Left forelimb (tissue), 1 donor: ENCODE measurements at places on chromosomes 16 and 17.

GRCh38 chr17:78357672-78358537 is 2.0 kb downstream of the SOCS3 start:
- peak; percentile 65 for DNase-seq

DNA sequence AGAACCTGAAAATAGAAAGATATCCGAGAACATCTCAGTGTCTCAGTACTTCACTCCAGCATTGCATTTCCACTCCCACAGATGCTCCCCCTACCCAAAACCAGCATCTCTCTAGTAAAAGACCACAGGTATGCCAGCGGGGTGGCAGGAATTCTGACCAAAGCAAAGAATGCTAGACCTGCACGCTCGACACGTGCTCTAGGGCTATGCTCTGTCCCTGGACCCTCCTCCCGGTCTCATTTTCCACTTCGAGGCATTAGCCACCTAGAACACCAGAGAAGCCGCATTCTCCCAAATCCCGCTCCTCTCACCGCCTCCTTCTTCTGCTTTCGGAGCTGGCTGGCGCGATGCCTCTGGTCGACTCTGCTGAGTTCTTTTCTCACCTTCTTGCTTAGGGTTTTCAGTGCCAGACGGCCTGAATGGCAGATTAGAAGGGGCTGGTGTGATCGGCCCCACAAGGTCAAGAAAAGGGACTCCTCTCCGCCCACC is 487 bp downstream of the TSR1 start:
- no peak for DNase-seq

DNA sequence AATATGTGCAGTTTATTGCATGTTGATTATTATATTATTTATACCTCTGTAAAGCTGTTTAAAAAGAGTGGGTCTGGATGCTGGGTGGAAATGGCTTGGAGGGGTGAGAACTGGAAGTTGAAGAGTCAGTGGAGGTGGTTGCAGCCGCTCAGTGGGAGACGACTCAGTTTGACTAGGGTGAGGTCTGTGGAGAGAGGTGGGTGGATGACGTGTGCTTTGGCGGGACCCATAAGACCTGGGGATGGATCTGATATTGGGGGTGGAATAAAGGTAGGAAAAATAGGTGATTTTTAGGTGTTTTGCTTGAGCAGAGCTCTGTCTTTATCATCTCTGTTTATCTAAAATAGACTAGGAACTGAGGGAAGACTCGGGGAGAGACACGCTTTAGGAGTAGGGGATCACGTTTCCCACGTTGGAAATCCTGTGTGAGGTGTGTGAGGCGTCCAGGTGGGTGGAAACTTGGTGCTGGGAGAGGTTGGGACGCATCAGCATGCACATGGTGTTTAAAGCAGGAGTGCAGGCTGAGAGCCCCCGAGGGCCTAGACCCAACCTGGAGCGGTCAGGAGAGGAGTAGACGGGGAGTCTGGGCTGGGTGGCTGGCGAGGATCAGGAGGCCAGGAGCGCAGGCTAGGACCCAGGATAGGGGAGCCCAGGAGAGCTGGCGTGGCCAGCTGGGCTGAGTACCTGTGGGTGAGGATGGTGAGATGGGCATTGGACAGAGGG is 17.2 kb downstream of the NT5M start:
- no peak for DNase-seq

DNA sequence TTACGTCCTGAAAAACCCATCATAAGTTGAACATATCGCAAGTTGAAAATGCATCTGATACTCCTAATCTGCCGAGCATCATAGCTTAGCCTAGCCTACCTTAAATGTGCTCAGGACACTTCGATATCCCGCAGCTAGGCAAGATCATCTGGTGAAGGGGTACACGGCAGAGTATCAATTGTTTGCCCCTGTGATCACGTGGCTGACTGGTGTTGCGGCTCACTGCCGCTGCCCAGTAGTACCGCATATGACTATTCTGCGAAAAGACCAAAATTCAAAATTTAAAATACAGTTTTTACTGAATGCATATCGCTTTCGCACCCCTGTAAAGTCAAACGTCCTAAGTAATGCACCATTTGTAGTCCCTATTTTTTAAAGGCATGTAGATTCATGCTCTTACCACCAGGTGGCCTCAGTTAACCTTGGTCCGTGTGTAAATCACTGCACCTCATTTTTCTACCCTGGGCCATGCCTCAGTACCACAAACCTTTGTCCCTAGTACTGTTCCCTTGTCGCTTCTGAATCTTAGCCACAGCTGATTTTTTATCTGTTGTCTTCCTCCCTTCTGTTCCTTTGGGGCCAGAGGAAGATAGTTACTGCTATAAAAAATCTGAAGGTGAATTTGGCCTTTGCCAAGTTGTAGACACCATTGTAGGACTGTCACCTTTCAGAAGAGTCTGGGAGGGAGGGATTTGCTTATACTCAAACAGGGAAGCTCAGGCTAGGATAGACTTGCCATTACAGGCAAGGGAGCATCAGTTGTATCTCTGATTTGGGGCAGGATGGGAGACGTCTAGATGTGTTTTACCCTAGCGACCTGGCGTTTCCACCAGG is 34.4 kb downstream of the WWP2 start:
- no peak for DNase-seq

DNA sequence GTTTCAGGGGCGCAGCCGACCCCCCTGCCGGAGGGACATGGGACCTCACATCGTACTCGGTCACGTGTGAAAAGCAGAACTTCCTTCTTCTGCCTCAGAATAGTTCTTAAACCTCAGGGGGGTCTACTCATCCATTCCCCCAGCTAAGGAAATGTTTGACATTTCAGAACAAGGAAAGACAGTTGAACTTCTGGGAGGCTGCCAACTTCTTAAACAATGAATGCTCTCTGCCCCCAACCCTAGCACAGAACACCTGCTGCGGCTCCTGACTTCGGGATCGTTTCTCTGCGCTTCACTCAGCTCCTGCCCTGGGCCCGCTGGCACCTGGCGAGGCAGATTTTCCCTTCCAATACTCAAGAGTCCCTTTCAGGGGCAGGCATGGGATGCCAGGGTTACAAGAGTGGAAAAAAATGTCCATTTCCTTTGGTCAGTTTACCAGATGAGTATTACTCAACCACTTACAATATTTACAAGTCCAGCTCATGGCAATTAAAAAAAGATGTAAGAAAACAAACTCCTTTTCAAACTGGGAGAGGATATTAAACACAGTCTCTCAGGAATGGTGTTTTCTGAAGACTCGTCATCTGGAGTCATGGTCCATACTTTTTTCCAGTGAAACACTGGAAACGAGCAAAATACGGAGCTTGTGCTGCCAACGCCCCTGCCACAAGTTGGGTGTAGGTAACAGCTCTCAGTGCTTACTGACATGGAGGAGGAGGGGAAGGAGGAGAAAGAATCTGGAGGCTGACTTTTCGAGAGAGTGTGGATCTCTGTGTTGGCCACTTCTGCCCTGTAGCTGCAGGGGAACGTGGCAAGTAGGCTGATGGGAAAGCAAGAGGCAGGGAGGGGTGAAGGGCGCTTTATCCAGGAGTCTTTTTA is 235.7 kb downstream of the NTN1 start:
- DNase-seq, result no peak

DNA sequence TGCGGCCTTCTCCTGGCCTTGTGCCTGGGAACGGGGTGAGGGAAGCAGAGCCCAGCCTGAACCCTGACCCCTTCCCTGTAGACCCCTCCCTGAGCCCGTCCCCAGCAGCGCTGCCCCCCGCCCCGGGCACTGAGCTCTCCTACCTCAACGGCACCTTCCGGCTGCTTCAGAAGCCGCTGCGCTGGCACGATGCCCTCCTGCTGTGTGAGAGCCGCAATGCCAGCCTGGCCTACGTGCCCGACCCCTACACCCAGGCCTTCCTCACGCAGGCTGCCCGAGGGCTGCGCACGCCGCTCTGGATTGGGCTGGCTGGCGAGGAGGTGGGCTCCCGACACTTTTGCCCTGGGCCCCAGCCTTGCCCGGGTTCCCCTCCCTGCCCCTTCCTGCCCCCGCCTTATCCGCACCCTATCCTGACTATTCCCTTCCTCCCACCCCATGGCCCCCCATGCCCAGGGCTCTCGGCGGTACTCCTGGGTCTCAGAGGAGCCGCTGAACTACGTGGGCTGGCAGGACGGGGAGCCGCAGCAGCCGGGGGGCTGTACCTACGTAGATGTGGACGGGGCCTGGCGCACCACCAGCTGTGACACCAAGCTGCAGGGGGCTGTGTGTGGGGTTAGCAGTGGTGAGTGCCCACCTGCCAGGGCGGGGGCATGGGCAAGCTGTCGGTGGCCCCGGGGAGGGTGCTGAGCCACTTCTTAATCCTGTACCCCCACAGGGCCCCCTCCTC is 62.1 kb downstream of the MRC2 start:
- no peak for DNase-seq

- no peak for DNase-seq
Observed at GRCh38 chr17:81491761-81492160, 20.8 kb downstream of the ACTG1 start.

DNA sequence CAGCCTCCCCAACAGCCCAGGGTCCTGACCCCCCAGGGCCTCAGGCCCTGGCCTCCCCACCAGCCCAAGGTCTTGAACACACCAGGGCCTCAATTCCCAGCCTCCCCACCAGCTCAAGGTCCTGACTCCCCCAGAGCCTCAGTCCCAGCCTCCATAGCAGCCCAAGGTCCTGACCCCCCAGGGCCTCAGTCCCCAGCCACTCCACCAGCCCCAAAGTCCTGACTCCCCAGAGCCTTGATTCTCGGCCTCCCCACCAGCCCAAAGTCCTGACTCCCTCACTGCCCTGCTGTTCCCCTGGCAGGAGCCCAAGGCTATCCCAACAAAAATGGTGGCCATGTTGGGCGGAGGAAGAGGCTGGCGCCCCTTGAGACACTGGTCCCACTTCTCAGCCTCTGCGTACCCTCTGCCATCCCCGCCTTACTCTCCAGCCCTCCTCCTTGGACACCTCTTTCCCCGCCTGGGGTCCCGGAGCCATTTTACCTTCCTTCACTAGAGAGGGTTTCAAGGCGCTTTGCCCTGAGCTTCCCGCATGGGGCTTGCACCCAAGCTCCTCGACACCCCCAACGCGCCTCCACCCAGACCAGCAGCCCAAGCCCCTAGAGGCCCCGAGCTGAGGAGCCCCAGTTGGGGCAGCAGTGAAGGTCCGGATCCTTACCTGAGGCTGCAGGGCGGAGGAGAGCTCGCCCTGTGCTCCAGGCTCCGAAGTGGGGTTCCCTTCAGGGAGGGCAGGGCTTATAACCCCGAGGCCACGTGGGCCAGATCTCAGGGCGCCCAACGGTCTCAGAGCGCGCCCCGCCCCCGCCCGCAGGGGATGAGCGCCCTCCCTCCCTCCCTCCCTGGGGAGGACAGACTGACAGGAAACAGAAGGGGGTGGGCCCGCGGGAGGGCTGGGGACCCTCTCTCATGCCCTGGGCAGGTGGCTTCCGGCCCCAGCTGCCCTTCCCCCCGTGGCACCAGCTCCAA is 3.5 kb upstream of the TSPOAP1 start:
- no peak for DNase-seq

DNA sequence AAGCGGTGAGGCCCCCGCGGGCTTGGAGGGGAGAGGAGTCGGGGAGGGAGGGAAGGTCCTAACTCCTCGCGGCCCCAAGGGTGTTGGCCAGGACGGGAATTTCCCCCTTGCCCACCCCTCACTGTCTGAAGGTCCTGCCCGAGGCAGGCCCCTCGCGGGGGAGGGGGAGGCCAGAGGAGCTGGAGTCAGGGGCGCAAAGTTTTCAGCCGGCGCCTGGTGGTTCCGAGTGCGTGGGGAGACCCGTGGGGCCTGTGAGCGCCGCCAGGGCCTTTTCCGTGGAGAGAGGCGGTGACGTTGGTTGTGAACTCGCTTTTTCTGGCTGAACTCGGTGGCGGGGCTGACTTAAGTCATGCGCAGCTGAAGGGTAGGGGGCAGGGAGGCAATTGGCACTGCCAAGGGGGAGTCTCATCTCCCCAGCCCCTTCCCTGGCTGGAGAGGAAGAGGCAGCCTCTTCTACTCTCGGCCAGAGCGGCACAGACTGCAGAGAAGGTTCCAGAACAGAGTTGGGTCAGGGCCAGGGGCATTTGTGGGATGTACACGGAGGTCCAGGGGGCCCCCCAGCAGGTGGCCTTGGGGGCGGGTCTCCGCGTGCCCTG is 1.5 kb downstream of the CACNA1H start:
- DNase-seq, result no peak

DNA sequence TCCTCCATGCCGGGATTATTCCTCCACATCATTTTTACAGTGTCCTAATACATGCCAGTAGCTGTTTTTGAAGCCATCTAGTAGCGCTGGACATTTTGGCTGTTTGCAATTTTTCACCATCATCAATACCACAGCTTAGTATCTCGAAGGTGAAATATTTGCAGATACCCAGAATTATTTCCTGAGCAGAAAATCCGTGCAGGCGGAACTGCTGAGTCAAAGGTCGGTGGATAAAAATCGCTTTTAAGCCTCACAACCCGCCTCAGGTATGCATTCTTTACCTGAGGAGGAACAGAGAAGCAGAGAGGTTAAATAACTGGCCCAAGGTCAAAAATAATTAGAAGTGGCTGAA is 584 bp upstream of the TNRC6A start:
- no peak for DNase-seq

DNA sequence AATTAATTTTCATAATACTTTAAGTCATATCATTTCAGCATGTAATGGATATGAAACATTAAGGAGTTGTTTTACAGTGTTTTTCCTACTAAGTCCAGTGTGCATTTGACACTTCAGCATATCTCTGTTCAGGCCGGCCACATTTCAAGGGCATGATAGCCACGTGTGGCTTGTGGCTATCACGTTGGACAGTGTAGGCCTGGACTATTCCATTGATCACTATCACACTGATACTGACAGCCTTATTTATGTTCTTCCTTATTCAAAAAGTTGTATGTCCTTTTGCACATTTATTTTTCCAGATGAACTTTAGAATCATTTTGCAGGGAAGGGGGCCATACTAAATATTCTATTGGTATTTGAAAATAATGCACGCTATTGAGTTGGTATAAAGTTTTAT is 39.0 kb downstream of the AKAP1 start:
- no peak for DNase-seq

- DNase-seq, result no peak
Observed at GRCh38 chr17:29127840-29128239, 52.4 kb downstream of the MYO18A start.

DNA sequence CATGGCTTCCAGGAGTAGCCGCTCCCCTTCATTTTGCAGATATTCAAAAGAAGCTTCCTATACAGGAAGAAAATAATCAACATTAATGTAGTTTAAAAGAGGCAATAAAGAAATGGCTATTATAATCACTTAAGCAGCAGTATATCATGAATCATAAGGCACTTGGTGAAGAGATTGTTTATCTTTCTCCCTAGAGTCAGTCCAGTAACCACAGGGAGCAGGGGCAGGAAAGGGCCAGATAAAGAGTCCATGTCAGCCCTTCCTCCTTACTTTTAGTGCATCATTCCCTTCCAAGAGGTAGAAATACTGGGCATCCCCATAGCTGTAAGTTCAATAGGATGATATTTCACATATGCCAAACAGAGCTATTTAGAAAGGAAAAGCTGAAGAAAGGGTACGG is 184.6 kb upstream of the C17orf78 start:
- no peak for DNase-seq

GRCh38 chr16:12406158-12406557 is 397.5 kb downstream of the CPPED1 start:
- DNase-seq, result no peak

- DNase-seq, result no peak
Observed at GRCh38 chr17:48177816-48178215, 70.2 kb downstream of the SNX11 start.

- no peak for DNase-seq
Observed at GRCh38 chr16:25126820-25127232, 15.3 kb downstream of the LCMT1 start.

GRCh38 chr17:74842599-74843351 is 16.9 kb downstream of the GRIN2C start:
- no peak for DNase-seq

- DNase-seq, result no peak
Observed at GRCh38 chr16:30946671-30947540, 2.0 kb upstream of the ORAI3 start.

GRCh38 chr16:88382491-88383400 is at the start of gene ZNF469:
Gene ZNF469 (plus strand): TSS chr16:88382959. CDS start chr16:88427471, 44,512 bp downstream.
- DNase-seq, result no peak

- no peak for DNase-seq
Observed at GRCh38 chr17:45906927-45907622, 12.7 kb downstream of the MAPT start.
